Skin of body (tissue), 3 donors: ENCODE measurements at places on chromosomes 6 and 20. TPM values are rescaled to one million over a fixed set of nuclear protein-coding genes. Genes with fewer than 3 reads are reported as not detected.

The GTSF1L gene
- not detected for total RNA-seq

The PARD6B gene
- 9.3 TPM for total RNA-seq

The ANKRD66 gene
- not detected for total RNA-seq

DNA sequence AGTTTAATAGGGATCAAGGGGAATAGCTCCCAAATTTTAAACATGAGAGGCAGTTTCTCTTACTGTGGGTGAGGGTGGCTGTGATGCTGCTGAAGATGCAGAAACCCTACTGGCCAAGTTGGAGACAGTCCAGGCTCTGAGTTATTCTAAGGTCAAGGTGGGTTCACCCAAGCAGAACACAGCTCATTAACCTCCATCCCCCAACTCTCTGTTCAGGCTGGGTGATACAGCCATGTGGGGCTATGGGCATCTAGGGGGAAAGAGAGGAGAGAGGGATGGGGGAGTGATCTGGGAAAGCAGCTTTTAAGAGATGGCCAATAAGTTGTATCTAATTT, 18.9 kb upstream of the TRAM2 start:
- DNase-seq = no peak

GRCh38 chr6:150905769-150906168, 40.3 kb downstream of the MTHFD1L start:
- DNase-seq = no peak

The UQCC2 gene
- total RNA-seq = 12.2 TPM

GRCh38 chr20:14576196-14576877, 238.9 kb upstream of the FLRT3 start:
- no peak for DNase-seq

GRCh38 chr20:40776466-40777457, 87.7 kb upstream of the MAFB start:
- no peak for DNase-seq

- DNase-seq = no peak
These were observed 87.6 kb upstream of the FRMD1 start for GRCh38 chr6:168166627-168167026.

The BAG2 gene
- 4.8 TPM for total RNA-seq

GRCh38 chr6:155444120-155444917, 11.3 kb downstream of the NOX3 start:
- DNase-seq = no peak

GRCh38 chr20:12049125-12049524, 131.4 kb downstream of the BTBD3 start:
- no peak for DNase-seq

DNA sequence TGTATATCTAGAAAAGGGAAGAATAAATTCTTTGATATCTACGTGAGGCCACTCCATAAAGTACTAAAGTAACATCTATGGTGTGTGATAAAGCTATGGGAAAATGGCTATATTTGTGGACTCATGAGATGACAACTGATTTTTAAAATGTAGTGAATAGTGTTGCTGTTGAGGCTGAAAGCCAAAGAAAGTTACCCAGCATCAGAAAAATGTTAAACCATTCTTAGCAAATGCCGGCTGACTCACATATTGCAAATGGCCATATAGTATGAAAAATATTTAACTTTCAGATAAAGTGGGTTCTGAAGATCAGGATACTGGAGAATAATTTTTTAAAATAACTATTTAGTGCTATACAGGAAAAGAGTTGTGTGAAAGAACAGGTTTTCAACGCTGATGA, 129.9 kb upstream of the GRIK2 start:
- DNase-seq = no peak

DNA sequence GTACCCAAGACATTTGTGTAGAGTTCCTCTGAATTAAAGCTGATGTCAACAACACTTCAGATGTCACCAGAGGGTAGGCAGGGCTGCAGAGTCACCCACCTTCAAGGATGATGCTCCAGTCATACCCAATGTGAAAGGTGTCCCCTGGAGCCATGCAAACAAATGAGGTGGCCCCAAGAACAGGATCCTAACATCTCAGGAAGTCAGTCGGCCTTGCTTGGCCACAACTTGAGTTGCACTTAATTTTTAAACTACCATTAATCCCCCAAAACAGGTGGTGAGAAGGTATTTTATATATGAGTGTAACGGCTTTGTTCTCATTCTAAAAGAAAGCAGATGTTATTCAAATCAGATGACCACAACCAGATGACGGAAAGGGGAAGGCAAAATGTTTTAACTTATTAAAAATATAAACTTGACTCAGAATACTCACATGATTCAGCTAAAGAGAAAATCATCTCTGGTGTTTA, 21.1 kb upstream of the SERPINB1 start:
- DNase-seq = no peak
